ENCODE measurements at places on chromosomes 6 and 20. TPM values are rescaled to one million over a fixed set of nuclear protein-coding genes. Genes with fewer than 3 reads are reported as not detected.

GRCh38 chr6:73747289-73747688, 51.3 kb downstream of the CD109 start:
- no peak for DNase-seq

DNA sequence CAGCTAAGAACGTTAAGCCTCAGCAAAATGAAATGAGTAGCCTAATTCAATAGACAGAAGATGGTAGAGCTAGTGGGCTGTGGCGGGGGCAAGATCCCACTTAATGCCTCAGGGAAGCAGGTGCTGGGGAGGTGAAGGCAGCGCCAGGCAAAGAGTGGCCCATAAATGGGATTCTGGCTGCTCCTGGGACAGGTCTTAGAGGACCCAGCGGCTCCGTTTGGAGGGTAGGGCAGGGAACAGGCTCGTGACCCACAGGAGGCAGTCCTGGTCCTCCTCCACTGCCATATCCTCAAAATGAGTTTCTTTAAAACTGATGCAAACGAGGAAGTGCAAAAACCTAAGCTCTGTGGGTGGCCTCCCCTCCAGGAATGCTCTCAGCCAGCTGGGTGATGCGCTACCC, 32.7 kb downstream of the SAYSD1 start:
- DNase-seq, result no peak

GRCh38 chr6:8066108-8066507, 1.9 kb upstream of the BLOC1S5 start:
- no peak for DNase-seq

GRCh38 chr20:41587523-41587922, 30.7 kb downstream of the CHD6 start:
- no peak for DNase-seq

GRCh38 chr6:31556307-31556706, 8.9 kb downstream of the NFKBIL1 start:
- no peak for DNase-seq

DNA sequence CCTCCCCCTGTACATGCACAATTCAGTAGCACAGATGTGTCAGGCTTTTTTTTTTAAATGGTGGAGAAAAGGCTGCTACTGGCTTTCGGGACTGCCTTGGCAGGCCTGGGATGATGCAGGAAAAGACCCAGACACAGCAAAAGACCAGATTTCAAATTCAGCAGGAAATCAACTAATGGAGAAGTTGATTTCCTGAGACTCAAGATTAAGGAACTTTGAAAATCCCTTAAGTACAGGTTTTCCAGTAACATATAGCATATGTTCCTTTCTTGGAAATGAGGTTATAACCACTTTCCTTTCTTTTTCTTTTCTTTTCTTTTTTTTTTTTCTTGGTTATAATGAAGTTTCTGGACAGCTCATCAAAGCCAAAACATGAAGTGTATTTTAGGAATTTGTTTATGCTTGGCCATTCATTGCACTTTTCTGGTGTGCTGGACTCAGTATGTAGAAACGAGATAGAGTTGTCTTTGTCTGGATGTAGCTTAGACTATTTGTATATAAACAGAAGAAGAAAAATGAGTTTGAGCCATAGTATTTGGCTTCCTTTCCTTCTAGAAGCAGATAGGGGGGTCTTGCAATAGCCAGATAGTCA, 119.4 kb downstream of the SASH1 start:
- DNase-seq, result no peak

- DNase-seq, result no peak
Observed at GRCh38 chr6:100344761-100345160, 120.0 kb downstream of the SIM1 start.

DNA sequence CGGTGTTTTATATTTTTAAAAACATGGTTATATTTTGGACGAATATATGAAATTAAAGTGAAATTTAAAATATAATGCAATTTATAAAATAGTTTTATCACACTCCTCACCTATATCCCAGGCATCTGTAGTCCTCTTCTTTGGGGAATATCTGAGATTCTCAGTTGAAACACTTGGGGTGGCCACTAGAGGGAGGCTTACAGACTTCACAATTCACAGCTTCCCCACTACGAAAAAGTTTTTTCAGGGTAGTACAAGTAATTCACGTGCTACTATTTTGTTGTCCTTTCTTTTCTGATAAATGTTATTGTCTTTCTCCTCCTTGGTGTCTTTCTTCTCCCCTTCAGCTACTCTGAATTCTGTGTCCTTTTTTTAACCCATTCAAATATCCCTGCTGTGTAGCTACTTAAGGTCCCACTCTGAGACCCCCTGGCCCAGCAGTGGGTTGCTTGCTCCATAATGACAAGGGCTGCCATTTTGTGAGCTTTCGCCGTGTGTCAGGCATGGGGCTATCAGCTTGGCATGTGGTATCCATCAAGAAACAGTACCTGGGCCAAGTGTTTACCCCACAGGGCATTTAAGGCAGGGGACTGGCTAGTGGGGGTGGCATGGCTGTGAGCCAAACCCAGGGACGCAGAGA, 43.6 kb upstream of the PHACTR3 start:
- DNase-seq, result peak; percentile 17

GRCh38 chr6:1394514-1395463, 5.4 kb downstream of the FOXF2 start:
- DNase-seq, result no peak

GRCh38 chr20:22815603-22816315, 219.4 kb upstream of the SSTR4 start:
- no peak for DNase-seq

DNA sequence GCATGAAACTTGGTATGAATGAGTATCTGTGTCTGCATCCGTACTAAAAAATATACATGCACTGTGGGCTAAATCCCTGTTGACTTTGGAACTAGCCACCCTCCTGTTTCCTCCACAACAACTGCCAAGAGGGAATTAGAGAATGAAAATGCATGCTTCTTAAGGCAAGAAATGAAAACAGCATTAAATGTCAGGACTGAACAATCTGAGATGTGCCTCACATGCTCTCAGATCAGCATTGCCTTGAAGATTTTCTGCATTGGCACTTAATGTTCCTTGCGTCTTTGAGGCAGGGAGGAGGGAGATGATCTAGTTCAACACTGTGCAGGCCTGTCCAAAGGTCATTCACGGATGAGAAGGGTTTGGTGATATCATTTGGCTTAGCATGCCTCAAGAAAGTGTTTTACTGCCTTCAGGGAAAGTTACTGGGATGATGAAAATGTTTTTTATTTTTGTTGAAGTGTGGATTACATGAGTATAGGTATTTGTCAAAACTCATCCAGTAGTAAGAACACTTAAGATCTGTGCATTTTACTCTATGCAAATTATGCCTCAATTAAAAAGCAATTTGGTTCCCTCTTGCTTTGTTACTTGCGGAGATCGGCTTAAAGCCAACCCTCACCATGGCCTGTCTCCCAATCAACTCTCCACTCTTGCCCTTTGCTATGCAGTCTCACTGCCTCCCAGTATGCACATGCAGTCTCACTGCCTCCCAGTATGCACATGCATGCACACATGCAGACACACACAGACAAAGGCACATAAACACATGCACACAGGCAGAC, 47.5 kb upstream of the RIN2 start:
- DNase-seq, result no peak

DNA sequence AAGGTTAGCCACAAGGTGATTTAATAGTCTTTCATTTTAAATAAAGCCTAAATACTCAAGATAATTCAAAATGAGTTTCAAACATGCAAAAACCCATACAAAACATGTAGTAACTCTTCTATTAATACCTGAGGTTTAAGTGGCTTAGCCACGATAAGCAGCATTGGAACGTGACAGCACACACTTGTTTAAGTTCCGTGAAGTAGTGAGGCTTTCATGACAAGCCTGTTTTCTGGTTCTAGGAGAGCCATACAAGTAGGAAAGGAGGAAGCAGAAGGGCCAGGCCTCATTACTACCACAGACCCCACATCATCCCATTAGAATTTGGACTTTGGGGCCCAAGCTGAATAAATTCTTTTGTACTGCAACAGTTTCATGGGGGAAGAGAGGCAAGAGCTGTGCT, 54.3 kb upstream of the PRND start:
- no peak for DNase-seq

DNA sequence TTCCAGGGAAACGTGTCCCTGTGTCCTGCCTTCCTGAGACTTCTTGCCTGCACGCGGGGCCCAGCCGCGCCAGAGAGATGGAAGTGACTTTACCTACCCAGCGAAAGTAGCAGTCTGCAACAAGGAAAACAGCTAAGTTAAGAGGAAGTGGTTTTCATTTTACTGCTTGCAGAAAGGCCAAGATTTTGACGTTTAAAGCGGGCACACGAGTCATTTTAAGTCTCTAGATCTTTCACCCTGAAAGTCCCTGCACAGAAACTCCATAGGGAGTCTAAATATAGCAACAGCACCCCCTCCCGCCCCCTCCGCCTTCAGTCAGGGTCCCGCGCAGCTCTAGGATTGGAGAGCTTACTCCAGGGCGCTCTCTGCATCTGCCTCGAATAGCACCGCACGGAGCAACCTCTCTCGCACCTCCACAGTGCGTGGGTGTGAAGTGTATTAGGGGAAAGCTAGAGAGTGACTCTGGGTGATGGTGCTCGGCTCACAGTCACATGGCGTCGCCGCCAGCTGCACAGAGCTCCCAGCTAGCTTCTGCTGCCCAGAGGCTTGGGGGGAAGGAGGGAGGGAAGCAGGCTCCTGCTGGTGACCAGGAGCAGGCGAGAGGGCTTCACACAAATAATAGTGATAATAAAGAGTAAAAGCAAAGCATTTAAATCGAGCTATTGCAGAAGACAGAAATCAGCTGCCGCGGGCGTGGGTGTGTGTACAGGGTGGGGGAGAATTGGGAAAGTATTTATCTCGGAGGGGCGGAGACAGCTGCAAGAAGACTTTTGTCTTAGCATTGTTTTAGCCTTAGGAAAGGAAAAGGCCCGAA, 1.8 kb upstream of the KCNQ5 start:
- DNase-seq, result peak; percentile 65

DNA sequence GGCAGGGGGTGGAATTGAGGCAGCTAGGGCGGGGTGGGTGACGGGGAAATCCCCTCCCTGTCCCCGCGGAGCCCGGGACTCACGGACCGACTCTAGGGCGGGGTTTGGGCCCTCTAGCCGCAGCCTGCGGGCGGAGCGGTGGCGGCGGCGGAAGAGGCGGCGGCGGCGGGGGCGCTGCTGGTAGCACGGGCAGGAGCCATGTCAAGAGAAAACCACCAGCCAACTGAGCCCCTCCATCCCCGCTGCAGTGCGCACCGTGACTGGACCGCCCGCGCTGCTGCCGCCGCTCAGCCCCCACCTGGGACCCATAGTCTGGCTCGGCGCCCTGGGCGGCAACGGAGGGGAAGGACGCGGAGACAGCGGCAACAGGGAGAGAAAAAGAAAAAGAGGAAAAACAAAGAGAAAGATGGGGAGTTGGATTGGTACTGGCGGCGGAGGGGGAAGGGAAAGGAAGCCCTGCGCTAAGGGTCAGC, 1.2 kb upstream of the C6orf62 start:
- peak; percentile 59 for DNase-seq

- no peak for DNase-seq
Observed at GRCh38 chr6:48401016-48401415, 290.0 kb upstream of the PTCHD4 start.

- DNase-seq, result no peak
Observed at GRCh38 chr6:33979750-33980149, 166.1 kb downstream of the GRM4 start.

GRCh38 chr6:43254138-43254817, 11.0 kb downstream of the TTBK1 start:
- no peak for DNase-seq

DNA sequence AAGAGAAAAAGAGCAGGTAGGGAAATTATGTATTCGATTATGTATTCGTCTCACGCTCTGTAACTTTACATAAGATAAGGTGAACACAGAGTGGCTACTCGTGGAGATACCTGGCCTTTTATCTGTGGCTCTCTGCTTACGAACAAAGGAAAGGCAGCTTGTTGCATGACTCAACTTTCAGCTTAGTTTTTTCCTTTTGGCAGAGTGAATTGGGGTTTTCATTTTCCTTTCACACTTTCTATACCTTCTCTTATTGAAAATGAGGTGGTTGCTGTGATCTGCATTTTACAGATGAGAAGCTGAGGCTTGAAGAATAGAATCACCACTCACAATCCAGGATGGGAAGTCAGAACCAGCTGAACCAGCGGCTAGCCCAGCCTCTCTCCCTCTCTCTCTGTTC, 13.3 kb upstream of the KCNK15 start:
- DNase-seq, result no peak

- no peak for DNase-seq
Observed at GRCh38 chr20:6863355-6863754, 95.9 kb downstream of the BMP2 start.

DNA sequence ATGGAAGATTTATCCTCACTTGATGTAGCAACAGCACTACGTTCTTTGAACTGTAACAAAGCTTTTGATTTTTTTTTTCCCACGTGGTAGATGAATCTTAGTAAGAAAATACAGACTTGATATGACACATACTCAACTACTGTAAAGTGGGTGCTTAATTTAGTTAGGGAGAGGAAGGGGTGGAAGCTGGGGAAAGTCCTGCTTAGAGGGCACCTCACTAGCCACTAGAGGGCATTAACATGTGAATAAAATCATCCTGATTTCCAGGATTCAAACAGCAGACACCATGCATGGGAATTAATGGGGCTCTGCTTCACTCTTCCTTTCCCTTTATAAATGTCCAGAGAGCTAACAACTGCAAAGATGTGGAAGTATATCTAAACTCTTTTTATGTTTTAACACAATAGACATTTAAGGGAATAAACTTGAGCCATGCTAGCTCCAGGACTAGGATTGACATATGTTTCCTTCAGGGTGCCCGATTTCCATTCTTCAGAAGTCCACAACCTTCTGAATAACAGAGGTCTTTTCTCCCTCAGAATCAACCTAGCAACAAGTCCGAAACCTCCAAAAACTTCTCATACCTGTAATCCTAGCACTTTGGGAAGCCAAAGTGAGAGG, 250.1 kb downstream of the ATXN1 start:
- no peak for DNase-seq

DNA sequence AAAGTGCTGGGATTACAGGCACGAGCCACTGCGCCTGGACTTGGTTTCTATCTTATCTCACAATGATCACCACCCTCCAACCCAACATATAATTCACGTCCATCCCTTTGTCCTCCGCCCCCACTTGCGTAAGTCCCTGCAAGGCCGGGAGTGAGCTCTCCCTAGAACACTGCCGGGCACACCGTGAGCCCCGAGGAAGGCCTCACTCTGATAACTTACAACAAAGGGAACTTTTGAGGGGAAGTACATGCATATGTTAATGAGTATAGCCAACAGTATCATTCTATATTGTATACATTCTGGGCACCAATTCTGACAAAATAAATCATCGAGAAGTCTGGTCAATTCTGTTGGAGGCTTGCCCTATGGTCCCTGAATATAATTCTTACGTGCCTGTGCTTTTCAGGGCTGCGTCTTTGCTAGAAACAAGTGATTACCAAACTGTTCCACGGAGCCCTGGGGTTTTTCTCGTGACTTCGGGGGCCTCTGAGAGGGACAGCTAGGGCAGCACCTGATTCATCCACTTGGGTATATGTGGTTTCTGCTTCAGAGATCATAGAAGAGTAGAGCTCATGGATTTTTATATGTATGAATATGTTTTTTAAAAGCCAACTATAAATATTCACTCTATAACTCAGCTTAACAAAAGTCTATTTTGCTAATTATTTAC, 469.8 kb upstream of the AGPAT4 start:
- no peak for DNase-seq

GRCh38 chr6:4209196-4209595, 73.8 kb upstream of the ECI2 start:
- DNase-seq, result no peak

SLPI gene
- not detected for total RNA-seq

FAXC gene
- 68.9 TPM for total RNA-seq

TRERF1 gene
- total RNA-seq, result 12.8 TPM

DEFB124 gene
- total RNA-seq, result not detected

CCN6 gene
- not detected for total RNA-seq

CDH26 gene
- total RNA-seq, result 0.76 TPM

IRF4 gene
- 0.37 TPM for total RNA-seq

ADGRF5 gene
- 0.37 TPM for total RNA-seq

GJA10 gene
- not detected for total RNA-seq

GRM1 gene
- total RNA-seq, result 0.17 TPM

Data from glutamatergic neuron (in vitro differentiated cells).